ENCODE measurements at places on chromosomes 11 and 22. TPM values are rescaled to one million over a fixed set of nuclear protein-coding genes. Genes with fewer than 3 reads are reported as not detected.

RIC3 gene
- not detected for total RNA-seq

TUB gene
- 7.6 TPM for total RNA-seq

ELFN2 gene
- total RNA-seq, result 0.32 TPM

NPAS4 gene
- total RNA-seq, result not detected

IFITM1 gene
- total RNA-seq, result 20.1 TPM

SCN3B gene
- total RNA-seq, result under 0.01 TPM

FXYD2 gene
- total RNA-seq, result 0.16 TPM

SEC14L6 gene
- 0.16 TPM for total RNA-seq

JAML gene
- total RNA-seq, result not detected

POTEH gene
- total RNA-seq, result not detected

RASGRP2 gene
- 0.16 TPM for total RNA-seq

GGTLC2 gene
- total RNA-seq, result not detected

DLG2 gene
- total RNA-seq, result 3.3 TPM

LUZP2 gene
- total RNA-seq, result 0.32 TPM

UPB1 gene
- not detected for total RNA-seq

APOBEC3B gene
- 0.09 TPM for total RNA-seq

MOGAT2 gene
- not detected for total RNA-seq
